NCI-H1417 (cell line): ENCODE measurements at places on chromosomes 4 and X.

DNA sequence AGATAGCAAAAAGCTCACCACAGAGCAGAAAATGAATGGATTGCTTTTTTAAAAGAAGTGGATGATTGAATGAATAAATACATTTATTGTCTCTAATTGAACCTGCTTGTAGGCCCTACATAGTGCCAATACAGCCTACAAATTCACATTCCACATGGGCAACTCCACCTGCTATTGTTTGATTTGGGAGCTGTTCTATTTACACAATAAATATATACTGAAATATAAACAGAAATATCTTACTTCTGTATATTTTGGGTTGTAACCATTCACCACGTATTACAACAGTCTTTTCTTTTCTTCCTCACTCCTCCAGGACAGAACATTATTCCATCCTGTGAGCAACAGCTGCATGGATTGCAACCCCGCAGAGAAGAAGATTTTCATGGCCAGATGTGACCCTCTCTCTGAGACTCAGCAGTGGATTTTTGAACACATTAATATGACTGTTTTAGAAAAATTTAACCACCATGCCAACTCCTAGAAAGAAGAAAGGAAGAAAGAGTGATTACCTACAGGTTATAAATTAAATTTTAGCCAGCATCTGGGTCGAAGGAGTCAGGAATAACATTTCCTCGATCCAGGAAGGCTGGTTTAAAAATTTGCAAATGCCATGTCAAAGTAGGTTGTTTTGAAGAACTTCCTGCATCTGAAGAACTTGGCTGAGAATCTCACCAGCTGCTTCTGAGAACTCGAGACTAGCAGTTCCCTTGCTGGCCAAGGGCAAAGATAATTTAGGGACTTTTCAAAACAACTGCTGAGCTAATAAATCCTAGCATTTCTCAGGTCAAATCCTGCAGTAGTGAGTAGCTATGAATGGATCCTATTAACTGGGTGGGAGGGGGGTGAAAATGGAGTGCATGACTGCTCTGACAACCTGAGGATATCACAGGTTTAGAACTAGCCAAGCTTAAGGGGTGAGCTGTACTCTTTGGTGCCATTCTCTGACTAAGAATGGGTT, 128.7 kb upstream of the GALNT7 start:
- peak; percentile 12 for DNase-seq

- no peak for DNase-seq
Measured at GRCh38 chrX:17047224-17047623, 100.8 kb downstream of the REPS2 start.

GRCh38 chrX:114798907-114799306, 215.0 kb downstream of the HTR2C start:
- no peak for DNase-seq

DNA sequence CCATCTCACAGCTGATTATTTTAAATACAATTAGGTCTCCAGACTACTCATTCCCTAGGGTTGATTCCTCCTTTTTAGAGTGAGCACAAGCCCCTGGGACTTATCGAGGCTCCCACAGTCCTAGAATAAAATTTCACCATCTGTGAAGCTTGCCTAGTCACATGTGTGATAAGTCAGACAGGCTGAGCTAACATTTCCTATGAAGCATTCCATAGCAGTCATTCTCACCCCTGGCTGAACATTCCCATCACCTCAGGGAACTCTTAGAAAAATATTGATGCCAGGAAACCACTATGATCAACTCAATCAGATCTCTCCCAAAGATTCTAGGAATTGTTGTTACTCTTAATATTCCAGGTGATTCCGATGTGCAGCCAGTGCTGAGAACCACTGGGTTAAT, 37.7 kb downstream of the ARHGEF9 start:
- DNase-seq: no peak

GRCh38 chr4:185722029-185722316, 90.0 kb downstream of the SORBS2 start:
- no peak for DNase-seq

- DNase-seq: no peak
Measured at GRCh38 chrX:120305531-120306141, 5.6 kb downstream of the TMEM255A start.

GRCh38 chr4:3136454-3136853, 62.0 kb downstream of the HTT start:
- no peak for DNase-seq

- DNase-seq: no peak
Measured at GRCh38 chr4:87734936-87735335, 64.4 kb upstream of the IBSP start.

- no peak for DNase-seq
Measured at GRCh38 chr4:41427931-41428600, 109.9 kb upstream of the LIMCH1 start.

DNA sequence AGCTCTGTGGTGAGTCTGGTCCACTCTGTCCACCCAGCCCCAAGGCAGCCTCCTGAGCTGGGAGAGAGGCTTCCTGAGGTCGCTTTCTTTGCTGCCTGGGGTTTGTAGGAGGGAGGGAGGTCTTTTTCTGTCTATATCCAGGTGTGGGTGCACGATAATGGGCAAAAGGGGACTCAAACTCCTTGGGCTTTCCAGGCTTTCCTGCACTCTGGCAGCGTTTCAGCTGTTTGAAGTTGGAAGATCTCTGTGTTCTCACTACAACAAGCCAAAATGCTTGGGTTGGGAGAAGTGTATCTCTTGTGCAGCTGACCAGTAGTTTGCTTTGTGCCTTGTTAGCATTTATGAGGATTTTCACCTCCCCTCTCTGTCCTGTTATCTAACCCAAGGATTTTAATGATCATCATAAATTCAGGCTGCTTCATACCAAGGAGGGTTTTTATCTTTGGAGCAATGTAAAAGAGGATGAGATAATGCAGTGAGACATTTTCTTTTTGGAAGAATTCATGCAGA, 126.3 kb downstream of the REPS2 start:
- DNase-seq: no peak

DNA sequence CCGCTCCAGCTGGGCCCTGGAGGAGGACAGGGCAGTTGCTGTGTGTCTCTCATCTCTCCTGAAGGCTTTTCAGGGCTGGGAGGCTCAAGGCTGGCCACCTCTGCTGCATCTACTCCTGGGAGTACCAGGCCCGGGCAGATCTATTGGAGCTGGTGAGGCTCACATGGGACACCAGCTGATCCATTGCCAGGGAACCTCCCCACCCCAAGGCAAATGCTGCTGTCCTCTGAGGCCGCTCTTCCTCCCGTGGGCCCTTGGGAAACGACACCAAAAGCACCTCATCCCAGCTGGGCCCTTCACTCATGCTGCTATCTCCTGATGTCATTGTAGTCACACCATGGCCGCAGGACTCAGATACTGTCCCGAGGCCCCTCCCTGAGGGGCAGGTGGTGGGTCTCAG, 3.6 kb downstream of the UBL4A start:
- no peak for DNase-seq

GRCh38 chr4:142901166-142901662, 55.1 kb upstream of the INPP4B start:
- no peak for DNase-seq

DNA sequence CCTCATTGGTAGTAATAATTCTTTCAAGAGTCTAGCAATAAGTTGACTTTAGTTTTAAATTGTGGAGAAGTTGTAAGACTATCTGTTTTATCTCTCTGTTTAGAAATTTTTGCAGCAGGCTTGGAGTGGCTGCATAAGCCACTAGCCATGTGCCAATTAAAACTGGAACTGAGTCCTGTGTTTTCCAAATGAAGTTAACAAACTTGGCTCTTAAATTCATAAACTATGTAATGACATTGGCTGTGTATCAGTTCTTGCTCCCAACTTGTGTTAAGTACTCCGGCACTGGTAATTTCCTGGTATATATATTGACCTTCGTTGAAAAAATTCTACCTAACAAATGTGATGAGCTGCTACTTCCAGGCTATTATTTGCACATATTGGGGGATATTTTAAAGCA, 420.4 kb downstream of the GBA3 start:
- no peak for DNase-seq

DNA sequence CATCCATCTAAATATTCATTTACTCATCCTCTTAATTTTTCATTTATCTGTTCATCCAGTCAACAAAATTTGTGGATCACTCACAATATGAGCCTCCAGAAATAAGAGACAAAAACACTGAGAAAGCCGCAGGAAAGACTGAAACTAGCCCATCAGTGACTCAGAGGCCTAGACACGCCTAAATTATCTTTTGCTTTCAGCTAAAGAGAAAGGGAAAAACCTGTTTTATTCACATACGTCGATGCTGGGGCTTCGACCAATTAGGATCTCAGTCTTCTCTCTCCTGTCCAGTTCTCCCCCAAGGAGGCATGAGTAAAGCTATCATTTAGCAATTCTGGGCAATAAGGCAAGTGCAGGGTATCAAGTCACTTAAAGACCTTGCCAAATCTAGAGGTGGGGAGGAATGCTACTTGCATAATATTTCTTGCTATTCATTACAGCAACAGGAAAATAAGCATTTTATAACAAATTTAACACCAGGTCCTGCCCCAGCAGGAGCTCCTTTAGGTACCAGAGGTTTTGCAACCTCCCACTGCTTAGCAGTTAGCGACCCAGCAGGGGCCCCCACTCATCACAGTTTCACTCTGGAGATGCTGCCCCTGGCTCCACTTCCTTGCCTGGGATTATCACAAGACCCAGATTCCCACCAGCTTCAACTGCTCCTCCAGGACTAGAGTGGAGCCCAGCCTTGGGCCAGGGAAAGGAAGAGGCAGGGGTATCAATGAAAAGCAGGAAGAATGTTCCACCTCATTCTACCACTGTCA, 30.1 kb upstream of the TMEM154 start:
- peak; percentile 19 for DNase-seq

DNA sequence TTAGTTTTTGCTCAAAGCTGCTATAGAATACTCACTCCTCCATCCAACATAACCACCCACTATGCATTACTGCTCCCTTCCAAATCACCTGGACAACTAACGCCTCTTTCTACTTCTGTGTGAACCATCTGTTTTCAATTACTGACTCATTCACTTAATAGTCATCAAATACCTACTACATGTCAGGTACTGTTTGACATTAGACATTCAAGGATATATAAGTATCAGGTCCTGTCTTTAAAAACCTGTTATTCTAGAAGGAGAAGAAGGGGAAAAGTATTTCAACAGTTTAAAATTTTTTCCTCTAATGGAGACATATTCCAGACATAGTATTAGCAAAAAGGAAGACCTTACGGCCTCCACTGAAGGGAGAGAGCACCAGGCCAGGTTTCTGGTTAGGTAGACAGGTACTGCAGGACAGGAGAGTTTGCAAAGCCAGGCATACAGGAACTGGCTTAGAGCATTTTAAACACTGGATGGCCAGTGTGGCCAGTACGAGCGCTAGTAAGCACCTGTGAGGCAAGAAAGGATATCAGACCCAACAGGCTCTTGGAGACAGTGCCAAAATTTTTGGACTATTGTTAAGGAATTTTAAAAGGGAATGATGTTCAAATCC, 39.0 kb downstream of the SH3RF1 start:
- no peak for DNase-seq

GRCh38 chr4:115275615-115276014, 162.2 kb upstream of the NDST4 start:
- DNase-seq: no peak

DNA sequence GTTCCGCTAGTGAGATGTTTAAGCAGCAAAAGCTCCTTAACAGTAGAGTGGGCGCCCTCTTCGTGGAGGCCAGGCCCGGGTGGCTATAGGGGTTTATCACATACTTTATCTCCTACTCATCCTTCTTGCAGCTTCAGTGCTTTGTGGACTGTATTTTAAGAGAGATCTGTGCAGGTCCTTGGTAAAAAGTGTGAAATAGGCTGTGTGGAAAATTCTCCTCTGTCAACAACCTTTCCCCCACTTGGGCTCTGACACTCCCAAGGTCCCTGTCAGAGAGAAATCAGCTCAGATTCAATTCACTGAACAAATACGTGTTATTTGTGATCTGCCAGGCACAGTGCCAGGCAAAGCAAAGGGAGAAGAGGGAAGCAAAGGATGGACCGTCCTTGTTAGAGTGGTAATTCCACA, 214.3 kb upstream of the PPARGC1A start:
- DNase-seq: no peak

- no peak for DNase-seq
Measured at GRCh38 chrX:106875151-106875550, 28.0 kb downstream of the RIPPLY1 start.

- DNase-seq: no peak
Measured at GRCh38 chr4:87916626-87917025, 58.9 kb upstream of the SPP1 start.

DNA sequence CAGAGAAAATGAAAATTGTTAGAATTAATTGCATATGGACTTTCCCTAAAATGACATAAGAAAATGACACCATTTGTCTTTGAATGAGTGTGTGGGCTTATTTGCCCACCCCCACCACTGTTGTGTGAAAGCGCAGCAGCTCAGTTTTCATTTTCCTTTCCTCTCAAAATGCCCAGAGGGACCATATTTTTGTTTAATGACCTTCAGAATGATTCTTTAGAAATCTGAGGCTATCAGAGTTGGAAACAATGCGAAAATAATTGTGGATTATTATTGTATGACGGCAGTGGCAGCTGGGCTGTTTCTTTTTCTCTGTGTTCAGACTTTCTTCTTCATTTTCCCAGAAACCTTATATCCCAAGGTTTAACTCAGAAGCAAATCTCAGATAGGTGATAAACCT, 44.6 kb upstream of the TEX13A start:
- peak; percentile 19 for DNase-seq

- no peak for DNase-seq
Measured at GRCh38 chr4:168586926-168587325, 90.1 kb downstream of the PALLD start.

DNA sequence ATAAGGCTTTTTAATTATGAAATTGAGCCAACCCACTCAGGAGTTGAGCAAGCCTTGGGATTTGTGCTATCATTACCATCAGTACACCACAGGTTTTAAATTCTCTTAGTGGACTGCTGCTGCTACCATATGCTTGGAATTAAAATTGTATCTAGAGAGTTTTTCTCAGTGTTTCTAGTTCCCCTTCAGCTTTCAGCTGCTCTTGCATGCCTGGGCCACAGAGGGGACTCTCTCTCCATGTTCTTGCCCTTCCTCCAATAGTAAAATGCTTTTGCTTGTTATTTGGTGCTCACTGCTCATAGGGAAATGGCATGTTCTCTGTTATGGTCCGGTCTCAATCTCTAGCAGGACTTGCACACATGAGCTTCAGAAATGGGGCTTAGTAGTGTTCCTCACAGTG, 101.9 kb downstream of the IGSF1 start:
- DNase-seq: no peak

- no peak for DNase-seq
Measured at GRCh38 chr4:150680651-150681050, 98.7 kb downstream of the MAB21L2 start.

DNA sequence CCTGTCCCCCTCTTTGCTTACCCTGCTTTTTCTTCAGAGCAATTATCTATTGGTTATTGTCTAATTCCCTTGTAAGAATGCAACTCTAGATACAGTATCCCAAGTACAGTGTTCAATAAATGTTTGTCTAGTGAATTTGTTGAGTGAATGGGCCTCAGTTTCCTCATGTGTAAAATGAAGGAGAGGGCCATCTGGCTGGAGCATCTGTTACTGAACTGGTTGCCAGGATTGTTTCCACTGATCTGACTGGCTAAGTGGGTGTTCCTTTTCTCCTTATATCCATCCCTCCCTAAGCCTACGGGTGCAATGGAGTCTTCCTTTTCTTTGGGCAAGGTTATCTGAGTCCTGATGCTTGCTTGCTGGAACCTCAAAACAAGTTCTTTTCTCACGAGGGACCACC, 185.2 kb upstream of the RPS6KA3 start:
- no peak for DNase-seq
